Stimulated activated CD4-positive, alpha-beta T cell treated with anti-CD3 and anti-CD28 coated beads, Interleukin-2, amount 100 ng/mL, for 4 hours (primary cell): ENCODE measurements at places on chromosomes 7 and 10.

DNA sequence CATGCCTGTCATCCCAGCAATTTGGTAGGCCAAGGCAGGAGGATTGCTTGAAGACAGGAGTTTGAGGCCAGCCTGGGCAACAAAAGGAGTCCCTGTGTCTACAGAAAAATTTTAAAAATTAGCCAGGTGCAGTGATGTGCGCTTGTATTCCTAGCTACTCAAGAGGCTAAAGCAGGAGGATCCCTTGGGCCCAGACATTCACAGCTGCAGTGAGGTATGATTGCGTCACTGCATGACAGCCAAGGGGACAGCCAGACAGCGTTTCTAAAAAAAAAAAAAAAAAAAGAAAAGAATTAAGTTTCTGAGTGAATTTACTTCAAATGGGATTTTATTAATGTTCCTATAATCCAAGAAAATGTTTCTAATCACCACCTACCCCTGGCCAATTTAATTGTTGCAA lies 87.4 kb upstream of the RNF148 start:
- DNase-seq = no peak

GRCh38 chr7:66145400-66146104 lies 30.9 kb downstream of the CRCP start:
- no peak for DNase-seq

GRCh38 chr10:123998197-123999141 lies 94.9 kb downstream of the CHST15 start:
- DNase-seq = no peak

- no peak for DNase-seq
Observed at GRCh38 chr10:21497177-21497807, 28.2 kb downstream of the SKIDA1 start.
